ENCODE measurements at places on chromosomes 3 and 15.

GRCh38 chr3:169980055-169980454, 13.4 kb downstream of the SEC62 start:
- no peak for DNase-seq

DNA sequence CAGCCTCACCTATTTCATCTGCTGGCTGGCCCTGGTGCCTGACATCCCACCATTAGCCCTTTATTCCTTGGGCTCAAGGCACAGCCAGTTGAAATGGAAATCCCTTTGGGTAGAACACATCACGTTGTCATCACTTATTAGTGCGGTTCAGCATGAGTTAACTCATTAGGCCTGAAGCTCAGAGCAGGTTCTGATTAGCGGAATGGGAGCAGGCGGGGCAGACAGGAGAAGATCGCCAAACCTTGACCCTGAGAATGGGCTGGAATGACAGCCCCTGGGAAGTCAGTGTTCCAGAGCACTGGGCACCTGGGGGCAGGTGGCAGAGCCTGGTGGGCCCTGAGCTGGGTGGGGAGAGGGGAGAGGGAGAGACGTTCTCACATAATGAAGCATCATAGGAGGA, 5.8 kb downstream of the ITGA11 start:
- no peak for DNase-seq

- no peak for DNase-seq
Measured at GRCh38 chr3:18035641-18036449, 293.4 kb upstream of the TBC1D5 start.

- DNase-seq, result no peak
Measured at GRCh38 chr15:49380912-49381311, 42.1 kb upstream of the FGF7 start.

GRCh38 chr3:184379358-184380184, at the start of gene CHRD:
CHRD (plus strand) TSS chr3:184380054; CDS start chr3:184380319, 265 bp downstream.
- DNase-seq, result no peak

- DNase-seq, result no peak
Measured at GRCh38 chr15:66145726-66146182, 107.8 kb downstream of the MEGF11 start.

DNA sequence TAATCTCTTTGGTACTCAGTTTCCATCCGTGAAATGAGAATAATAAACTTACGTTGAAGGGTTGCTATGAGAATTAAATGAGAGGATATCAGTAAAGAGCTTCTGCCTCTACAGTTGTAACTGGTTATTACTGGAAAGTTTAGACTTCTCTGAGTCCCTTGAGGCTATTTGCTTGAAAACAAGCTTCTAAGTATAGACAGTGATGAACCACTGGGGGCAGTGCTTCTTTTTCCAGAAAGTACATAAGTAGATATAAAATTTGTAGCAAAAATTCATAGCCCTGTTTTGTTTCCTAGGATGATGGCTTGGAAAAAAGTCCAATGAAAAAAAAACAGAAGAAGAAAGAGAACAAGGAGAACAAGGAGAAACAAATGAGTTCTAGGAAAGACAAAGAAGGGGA, 87.1 kb downstream of the RGMA start:
- DNase-seq, result no peak

DNA sequence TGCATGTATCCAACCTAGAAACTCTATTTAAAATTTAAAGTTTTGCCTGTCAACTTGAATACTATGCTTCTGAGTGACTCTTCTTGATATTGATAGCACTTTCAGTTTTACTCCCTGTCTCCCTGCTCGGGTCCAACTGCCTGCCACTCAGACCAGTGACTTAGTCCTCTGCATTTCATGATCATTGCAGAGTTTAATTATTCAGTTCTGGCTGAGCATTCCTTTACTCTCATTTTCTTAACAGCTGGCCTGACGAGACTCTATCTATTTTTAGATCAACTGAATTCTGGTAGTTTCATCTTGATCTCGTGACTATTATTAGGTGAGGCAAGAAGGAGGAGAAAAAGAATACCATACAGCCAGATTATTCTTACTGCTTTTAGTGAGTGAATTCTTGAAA, 617.4 kb downstream of the SI start:
- DNase-seq, result no peak

GRCh38 chr3:183634707-183635106, 716 bp upstream of the KLHL24 start:
- DNase-seq, result no peak

GRCh38 chr3:120683671-120684301, 1.7 kb upstream of the HGD start:
- DNase-seq, result no peak

GRCh38 chr3:46221938-46222337, 13.8 kb upstream of the CCR1 start:
- no peak for DNase-seq

- no peak for DNase-seq
Measured at GRCh38 chr3:133023362-133023761, 14.8 kb upstream of the TMEM108 start.
